Heart left ventricle (tissue), 16 donors: ENCODE measurements at places on chromosomes 12 and 14. TPM values are rescaled to one million over a fixed set of nuclear protein-coding genes. Genes with fewer than 3 reads are reported as not detected.

GRCh38 chr12:66131067-66131688 is 628 bp upstream of the LLPH start:
- H3K4me1 ChIP-seq: peaks cover 39% of the 10 kb centered on the region
- no peaks in the 10 kb centered on the region for H3K27me3 ChIP-seq
- H3K4me3 ChIP-seq: peak overlapping the region; percentile 66
- peak overlapping the region; percentile 71 for H3K27ac ChIP-seq

Gene DDN
- total RNA-seq: 0.52 TPM

Gene SMCO3
- not detected for total RNA-seq

Gene SNRPF
- total RNA-seq: 14.4 TPM
